ENCODE measurements at places on chromosomes 12 and 14.

GRCh38 chr12:43208627-43209026 is 343.4 kb downstream of the ADAMTS20 start:
- no peak for DNase-seq

GRCh38 chr12:51942501-51943000 is 8.9 kb upstream of the ACVR1B start:
- DNase-seq: no peak

DNA sequence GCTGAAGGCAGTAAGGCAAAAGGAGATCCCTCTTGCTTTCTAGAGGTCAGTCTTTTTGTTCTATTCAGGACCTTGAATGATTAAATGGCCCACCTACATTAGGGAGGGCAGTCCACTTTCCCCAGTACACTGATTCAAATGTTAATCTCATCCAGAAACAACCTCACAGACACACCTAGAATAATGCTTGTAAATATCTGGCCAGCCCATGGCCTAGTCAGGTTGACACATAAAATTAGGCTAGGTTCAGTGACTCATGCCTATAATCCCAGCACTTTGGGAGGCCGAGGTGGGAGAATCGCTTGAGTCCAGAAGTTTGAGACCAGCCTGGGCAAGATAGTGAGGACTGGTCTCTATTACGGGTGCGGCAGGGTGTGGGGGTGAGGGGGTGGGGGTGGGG is 43.5 kb downstream of the MIPOL1 start:
- DNase-seq: no peak

- no peak for DNase-seq
Observed at GRCh38 chr12:52059582-52060497, 8.6 kb downstream of the NR4A1 start.

GRCh38 chr14:71554323-71554722 is 377.9 kb upstream of the RGS6 start:
- no peak for DNase-seq

- DNase-seq: no peak
Observed at GRCh38 chr14:101781240-101782061, 19.9 kb downstream of the PPP2R5C start.

GRCh38 chr12:24197532-24197931 is 248.1 kb upstream of the SOX5 start:
- DNase-seq: no peak

DNA sequence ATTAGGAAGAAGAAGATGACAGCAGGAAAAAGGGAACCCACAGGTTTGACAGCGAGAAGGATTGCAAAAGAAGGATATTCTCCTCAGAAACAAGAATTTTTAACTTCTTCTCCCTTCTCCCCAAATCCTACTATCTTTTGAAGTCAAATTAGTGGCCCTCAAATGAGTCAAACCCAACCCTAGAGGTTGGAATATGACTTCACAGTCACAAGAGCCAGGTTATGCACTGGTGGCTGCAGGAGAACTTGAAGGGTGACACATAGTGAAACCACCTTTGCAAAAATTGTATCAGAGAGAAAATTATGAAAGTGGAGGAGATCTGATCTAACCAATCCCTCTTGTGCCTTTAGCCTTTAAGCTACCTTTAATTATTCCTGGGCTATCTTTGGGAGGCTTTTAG is 386.2 kb upstream of the CCDC196 start:
- DNase-seq: no peak

- DNase-seq: peak; percentile 60
Observed at GRCh38 chr12:84502907-84503787, 409.5 kb downstream of the SLC6A15 start.

DNA sequence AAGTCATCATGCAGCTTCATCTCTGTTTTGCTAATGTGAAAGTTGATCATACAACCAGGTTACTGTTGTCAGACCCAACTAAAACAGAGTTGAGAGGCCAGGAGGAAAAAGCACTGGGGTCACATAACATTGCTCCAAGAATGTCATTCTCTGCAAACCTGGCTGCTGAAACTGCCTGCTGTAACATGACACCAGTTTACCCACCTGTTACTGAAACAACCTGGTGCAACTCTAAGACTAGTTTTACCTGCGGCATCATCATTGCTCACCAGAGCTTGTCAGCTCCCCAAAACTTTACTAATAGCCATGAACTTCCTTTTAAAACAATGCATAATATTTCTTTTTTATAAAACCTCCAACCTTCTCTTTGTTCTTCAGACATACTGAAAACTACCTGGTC is 30.7 kb upstream of the DEGS2 start:
- DNase-seq: no peak

DNA sequence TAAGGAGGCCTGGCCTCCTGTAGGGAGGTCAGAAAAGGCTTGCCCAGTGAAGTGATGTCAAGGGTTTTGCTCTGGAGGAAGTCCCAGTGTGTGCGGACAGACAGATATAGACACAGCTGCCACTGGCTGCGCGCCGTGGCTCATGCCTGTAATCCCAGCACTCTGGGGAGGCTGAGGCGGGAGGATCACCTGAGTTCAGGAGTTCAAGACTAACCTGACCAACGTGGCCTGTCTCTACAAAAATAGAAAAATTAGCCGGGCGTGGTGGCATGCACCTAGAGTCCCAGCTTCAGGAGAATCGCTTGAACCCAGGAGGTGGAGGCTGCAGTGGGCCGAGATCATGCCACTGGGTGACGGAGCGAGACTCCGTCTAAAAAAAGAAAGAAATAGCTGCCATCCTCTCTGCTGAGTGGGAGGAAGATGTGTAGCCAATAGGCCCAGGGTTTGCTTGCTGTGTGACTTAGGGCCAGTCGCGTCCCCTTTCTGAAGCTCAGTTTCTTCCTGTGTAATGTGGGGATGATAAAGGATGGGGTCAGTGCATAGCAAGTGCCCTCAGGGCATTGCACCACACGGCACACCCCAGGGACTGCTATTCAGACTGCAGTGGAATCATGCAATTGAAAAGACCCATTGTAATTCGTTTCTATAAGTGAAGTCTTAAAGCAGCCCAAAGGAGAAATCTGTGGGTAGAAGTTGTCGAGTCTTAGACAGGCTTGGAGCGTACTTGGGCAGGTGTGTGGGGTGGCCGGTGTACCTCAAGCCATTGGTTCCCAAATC is 18.7 kb upstream of the MLEC start:
- DNase-seq: no peak

DNA sequence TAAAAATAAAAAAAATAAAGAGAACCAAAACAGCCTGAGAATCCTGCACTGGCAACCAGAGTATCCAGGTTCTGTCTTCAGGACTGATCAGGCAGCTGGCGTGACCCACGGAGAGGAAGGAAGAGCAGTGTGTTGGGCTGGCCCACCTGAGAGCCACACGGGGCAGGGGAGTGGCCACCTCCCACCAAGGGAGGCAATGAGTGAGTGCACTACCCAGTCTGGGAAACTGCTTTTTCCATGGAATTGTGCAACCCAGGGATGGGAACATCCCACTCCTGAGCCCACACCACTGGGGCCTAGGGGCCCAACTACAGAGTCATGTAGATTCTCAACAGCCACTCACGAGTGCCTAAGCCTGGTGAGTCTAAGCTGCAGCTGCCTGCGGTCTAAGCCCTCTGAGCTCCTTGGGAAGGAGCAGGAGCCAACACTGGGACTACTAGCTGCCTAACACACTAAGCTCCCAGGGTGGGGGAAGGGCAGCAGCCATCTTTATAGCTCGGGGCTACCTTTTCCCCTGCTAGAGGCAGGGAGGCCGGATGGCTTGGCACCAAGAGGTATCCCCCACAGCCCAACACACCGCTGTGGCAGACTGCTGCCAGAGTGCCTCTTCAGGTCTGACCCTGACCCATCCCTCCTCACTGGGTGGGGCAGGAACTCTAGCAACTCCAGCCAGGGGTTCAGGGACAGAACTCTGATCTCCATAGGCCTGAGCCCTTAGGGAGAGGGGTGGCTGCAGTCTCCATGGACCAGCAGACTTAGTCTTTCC is 610.9 kb downstream of the RERGL start:
- no peak for DNase-seq

- peak; percentile 78 for DNase-seq
Observed at GRCh38 chr12:108839018-108839889, 18.1 kb downstream of the SSH1 start.

Measured in kidney capillary endothelial cell (primary cell).